ENCODE measurements at places on chromosomes 1 and 21.

DNA sequence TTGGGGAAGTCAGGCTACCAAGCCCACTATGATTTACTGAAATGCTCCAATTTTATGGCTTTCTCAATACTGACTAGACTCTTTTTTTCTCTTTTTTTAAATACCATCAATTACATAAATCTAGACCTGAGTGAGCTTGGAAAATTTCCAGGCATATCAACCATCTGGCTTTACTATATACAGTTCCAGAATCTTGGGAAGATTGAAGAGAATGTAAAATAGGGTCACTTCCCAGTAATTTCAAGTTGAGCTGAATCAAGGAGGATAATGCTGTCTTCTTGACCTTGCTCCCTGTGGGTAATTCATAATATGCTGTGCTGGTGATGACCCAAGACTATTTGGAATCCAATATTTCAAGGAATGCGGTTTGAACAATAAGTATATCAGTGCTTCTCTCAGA, 108.1 kb downstream of the MAP3K21 start:
- no peak for DNase-seq

DNA sequence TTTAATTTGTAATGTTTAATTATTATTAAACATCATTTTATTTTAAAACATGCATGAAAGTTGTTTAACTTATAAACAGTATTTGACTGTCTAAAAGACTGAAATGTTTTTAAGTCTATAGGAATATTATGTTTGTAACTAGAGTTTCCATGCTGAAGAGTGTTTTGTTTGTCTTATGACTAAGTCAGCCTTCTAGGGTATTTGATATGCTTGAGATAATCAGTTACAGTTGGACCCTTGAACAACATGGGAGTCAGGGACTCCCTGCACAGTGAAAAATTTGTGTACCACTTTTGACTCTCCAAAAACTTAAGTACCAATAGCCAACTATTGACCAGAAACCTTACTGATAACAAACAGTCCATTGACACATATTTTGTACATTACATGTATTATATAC, 45.5 kb upstream of the KANK4 start:
- DNase-seq, result no peak

- DNase-seq, result no peak
Observed at GRCh38 chr1:207058878-207059867, 6.1 kb downstream of the PFKFB2 start.

DNA sequence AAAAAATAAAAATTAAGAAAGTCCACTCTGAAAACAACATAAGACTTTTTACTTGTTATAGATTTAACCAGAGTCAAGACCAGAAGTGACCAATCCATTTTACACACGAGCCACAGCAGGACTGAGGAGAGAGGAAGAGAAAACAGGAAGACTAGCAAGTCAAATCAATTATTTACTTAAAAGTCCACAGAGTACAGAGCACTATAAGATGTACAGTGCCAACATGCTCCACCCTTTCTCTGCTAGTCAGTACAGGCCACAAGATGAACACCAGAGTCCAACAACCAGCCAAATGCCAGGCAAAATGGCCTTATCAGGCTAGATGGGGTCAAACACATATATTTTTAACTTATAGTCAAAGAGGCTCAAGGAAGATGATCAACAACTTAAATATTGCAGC, 19.5 kb downstream of the LUZP1 start:
- DNase-seq, result no peak

- DNase-seq, result no peak
Observed at GRCh38 chr1:43942411-43942810, 4.3 kb upstream of the IPO13 start.

GRCh38 chr1:9529190-9529589, 10.1 kb upstream of the SLC25A33 start:
- no peak for DNase-seq

- no peak for DNase-seq
Observed at GRCh38 chr1:210001751-210002150, 63.7 kb downstream of the SYT14 start.

GRCh38 chr1:60234776-60235175, 161.2 kb upstream of the C1orf87 start:
- DNase-seq, result no peak

- DNase-seq, result no peak
Observed at GRCh38 chr1:184940226-184940625, 34.1 kb downstream of the NIBAN1 start.

GRCh38 chr1:157162345-157162744, 24.1 kb upstream of the ETV3 start:
- no peak for DNase-seq

GRCh38 chr1:242522996-242523718, 1.3 kb downstream of the PLD5 start:
- DNase-seq, result no peak

GRCh38 chr1:31822766-31823165, 6.9 kb upstream of the SPOCD1 start:
- DNase-seq, result no peak

DNA sequence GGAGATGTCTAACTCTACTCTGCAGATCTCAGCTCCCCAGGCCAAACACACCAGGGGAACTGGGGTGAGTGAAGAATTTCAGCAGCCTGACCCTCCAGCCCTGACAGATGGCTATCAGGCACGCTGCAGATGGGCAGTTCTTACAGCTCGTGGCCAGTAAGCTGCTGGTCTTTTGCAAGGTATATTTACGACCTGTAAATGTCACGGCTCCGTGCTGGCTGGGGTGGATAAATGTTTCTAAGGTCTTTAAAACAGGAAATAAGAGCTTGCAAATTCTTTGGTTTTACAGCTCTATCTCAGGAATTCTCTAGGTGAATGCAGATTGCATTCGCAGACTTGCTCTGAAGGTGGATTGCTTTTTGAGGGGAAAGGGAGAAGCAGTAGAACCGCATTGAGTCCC, 10.1 kb downstream of the DOP1B start:
- DNase-seq, result no peak

DNA sequence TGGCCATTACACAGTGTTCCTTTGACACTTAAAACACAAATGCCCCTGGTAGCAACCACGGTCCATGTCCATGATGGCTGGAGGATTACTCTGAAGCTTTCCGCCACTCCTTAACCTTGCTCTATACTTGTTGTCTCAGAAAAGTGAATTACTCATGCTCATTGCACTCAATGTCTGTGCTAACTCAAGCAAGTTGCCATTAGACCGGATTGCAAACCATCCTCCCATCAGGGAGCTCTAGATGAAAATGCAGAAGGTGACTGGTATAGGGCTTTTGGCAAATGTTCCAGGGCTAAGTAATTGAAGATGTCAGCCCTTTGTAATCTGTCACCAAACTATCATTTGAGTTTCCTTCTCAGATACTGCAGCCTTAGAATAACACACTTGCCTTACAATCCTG, 1288.3 kb upstream of the B3GALT2 start:
- DNase-seq, result no peak

DNA sequence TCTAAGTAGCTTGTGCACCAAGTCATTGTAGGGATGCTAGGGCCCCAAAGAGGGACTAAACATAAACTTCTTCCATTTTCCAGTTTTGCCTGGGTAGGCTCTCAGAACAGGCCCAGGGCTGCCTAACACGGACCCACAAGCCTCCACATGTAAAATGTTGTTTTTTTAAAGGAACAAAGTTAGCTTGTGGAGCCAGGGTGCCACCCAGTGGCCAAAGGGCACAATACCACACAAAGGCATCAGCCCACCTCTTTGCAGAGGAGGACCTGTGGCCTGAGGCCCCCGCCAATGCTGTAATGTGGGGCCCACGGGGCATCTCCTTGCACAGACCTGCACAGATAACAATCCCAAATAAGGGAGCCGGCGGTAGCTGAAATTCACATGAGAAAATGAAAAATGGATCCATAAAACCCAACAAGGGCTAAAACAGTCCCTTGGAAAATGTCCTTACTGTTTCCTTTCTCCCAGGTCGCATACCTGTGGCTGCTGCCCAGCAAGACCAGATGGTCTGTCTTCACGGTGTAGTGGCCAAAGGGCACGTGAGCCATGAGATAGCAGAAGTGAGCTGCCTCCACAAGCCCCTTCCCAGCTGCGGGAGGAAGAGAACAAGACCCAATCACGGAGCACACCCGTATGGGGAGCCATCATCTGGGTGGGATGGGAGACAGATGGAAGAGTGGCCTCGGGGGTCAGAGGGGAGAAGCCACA, 23.8 kb downstream of the SEC16B start:
- no peak for DNase-seq

DNA sequence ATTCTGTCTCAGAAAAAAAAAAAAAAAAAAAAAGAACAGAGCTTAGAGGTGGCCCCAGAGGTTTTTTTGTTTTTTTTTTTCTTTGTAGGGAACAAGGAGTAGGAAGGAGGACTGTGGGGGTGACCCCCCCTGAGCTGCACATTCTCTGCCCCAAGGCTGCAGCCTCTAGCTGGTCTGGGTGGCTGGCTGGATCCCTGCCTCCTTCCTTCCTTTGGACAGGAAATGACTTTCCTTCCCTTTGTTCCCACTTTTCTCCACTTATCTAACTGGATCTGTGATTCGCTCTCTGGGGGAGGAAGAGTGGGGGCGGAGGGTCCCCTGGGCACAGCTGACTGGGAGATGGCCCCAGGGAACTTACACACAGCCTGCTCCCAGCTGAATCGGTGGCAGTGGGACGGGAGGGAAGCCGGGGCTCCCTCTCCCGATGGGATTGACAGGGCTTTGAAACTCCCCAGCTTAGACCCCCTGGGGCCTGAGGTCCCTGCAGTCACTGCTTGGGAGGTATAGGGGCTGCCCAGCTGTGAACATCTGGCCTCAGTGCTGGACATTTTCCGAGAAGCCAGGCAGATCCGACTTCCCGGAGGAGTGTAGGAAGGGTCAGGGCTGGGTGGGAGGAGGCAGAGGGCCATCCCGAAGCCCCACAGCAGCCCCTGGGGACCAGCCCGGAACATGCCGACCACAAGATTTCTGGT, 2.1 kb downstream of the FBLIM1 start:
- DNase-seq, result no peak

GRCh38 chr1:44015206-44015605, 16.1 kb downstream of the SLC6A9 start:
- DNase-seq, result no peak

DNA sequence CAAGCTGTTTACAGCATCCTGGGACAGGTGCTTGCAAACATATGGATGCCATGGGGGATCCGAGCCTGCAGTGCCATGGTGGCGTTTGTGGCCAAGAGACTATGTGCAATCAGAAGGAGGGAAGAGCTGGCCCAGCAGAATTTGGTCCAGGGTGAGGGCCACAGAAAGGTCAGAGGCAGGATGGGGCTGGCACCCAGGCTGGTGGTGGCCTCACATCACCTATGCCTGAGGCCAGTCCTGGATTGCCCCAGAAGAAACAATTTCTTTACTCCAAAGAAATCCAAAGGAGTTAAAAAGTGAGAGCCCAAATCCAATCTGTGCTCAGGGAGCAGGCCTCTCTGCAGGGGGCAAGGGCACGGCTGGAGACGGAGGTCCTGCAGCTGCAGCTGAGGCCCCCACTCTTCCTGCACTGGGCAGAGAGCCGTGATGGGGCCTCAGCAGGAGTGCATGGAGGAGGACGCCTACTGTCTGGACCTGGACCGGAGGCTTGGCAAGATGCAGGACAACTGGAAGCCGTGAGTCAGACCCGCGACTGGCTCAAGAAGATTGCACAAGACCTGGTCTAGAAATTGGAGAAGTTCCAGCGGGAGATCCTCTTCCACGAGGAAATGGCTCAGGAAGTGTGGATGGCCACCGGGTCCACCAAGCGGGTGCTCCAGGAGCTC, 163.5 kb downstream of the RYR2 start:
- DNase-seq, result no peak

DNA sequence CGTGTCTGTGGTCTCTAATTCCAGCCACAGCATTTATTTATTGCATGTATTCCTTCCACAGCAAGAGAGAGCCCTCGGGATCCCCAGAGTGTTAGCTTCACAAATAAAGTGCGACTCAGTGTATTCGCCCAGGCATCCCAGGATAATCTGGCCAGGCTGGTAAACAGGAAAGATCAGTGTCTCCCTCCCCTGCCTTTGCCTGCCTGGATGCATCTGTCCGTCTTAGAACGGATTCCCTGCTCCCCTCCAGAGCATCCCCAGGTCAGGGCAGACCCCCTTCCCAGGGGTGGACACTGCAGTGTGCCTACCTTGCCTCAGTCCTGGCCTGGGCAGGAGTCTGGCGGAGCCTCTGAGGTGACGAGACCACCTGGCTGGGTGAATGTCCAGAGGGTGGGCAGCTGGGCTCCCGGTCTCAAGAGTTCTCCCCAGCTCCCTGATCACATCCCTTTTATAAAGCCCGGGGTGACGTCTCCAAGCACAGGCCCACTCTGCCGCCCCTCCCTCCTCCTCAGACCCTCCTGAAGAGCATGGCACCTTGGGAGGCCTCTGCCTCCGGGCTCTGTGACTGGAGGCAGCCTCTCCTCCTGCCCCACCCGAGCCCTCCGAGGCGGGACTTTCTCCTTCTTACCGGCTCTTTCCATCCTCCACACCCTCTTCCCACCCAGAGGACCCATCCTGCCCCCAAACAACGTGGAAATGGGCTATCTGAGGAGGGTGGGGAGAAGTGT, at the start of gene KISS1:
TSS of gene KISS1 (minus strand) at position 424 of the 728 bp plus-strand sequence. CDS start 3,615 bp downstream, outside the sequence.
- DNase-seq, result no peak

DNA sequence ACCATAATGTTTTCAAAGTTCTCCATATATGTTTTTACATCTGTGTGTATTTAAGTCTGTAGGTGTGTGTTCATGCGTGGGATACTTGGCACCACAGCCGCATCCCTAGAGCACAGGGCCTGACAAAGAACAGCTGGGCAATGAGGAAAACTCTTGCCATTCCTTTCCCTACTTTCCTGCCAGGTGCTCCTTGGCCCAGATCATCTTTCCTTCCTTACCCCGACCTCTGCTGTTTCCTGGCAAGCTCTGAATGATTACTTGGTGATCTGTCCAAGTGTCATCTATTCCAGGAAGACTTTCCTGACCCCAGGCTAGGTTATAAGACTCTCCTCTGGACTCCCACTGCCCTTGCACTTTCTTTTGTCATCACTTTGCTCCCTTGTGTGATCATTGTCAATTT, 123.6 kb downstream of the ELAVL4 start:
- no peak for DNase-seq

- DNase-seq, result no peak
Observed at GRCh38 chr1:204348722-204349121, 11.0 kb downstream of the PLEKHA6 start.

- DNase-seq, result no peak
Observed at GRCh38 chr21:32613436-32614043, 1.4 kb upstream of the CFAP298 start.

- DNase-seq, result no peak
Observed at GRCh38 chr1:93800856-93801255, 78.2 kb downstream of the DNTTIP2 start.

DNA sequence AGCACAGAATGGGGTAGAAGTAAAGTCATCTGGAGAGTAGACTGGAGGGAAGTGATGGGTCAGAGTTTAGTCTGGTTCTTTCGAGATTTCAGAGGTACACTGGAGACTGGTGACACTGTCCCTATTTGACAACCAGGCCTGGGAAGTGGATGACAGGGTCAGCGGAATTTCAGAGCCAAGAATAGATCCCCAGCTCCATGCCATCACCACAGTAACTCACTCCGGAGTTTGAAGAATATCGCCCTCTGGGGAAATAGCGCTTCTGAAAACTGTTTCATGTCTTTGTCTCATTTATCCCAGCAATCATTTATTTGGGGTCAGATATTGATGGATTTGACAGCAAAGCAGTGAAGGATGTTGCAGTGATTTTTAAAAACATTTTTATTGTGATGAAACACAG, 7.6 kb upstream of the NFASC start:
- DNase-seq, result no peak

All from central memory CD4-positive, alpha-beta T cell (primary cell).